ENCODE measurements at places on chromosomes 13 and 19.

DNA sequence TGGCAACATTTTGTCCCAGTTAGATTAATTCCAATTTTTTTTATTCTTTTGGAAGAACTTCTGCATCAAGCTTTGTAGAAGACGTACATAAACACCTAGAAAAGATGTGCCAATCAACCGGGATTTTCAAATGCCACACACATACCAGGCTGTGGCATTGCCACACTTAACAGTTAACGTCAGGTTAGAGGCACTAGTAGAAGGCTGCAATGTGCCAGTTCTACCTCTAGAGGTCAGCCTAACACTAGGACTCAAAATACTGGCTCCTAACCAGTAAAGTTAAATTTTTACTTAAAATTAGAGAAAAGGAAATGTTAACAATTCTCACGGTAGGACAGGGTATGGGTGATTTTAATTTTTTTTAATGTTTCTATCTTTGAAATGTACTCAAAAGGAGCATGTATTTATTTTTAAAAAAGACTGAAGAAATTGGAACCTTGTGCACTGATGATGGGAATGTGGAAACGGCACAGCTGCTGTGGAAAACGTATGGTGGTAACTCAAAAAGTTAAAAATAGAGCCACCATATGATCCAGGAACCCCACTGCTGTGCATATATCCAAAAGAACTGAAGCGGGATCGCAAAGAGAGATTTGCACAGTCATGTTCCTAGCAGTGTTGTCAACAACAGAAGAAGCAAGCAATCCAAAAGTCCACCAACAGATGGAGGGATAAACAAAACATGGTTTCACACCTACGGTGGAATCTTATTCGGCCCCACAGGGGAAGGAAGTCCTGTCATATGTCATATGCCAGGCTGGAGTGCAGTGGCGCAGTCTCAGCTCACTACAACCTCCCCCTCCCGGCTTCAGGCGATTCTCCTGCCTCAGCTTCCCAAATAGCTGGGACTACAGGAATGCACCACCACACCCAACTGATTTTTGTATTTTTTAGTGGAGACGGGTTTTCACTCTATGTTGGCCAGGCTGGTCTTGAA, 30.3 kb downstream of the CRYL1 start:
- DNase-seq: peak; percentile 20

- DNase-seq: no peak
Measured at GRCh38 chr13:111139873-111140561, 24.9 kb downstream of the ARHGEF7 start.

GRCh38 chr19:15240515-15240914, 8.3 kb upstream of the EPHX3 start:
- DNase-seq: no peak

DNA sequence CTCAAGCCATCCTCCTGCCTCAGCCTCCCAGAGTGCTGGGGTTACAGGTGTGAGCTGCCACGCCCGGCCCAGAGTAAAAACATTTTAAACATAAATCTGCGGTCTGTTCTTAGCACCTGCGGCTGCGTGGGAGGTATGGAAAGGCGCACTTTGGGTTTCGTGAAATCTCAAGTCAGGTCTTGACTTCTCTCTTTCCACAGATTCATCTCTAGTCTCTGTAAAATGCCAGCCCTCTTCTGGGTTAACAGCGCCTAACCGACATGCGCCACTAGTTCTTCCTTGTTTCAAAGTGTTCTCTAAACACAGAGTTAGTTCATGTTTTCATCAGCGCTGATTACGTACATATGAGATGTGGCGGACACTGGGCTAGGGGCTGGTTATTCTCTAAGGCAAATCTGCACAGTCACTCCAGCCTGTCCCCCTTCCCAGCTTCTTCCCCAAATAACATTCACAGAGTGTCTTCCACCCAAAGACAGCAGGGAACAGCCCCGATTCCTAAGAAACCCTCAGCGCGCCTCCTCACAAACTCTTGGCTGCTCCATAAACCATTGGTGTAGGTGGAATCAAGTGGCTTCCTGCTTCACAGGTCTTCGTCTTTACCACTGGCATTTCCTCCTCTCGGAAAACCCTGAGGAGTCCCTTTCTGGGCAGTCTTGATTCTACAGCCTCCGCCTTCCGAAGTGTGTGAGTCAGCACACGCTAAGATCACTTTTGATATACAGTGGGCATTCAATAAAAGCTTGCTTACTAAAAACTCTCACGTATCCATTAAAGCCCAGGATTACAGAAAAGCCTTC, 1.4 kb downstream of the PARP4 start:
- DNase-seq: peak; percentile 35

- no peak for DNase-seq
Measured at GRCh38 chr19:11463391-11463790, 17.5 kb downstream of the ELAVL3 start.

GRCh38 chr13:109274188-109274821, 512.1 kb downstream of the IRS2 start:
- DNase-seq: no peak

DNA sequence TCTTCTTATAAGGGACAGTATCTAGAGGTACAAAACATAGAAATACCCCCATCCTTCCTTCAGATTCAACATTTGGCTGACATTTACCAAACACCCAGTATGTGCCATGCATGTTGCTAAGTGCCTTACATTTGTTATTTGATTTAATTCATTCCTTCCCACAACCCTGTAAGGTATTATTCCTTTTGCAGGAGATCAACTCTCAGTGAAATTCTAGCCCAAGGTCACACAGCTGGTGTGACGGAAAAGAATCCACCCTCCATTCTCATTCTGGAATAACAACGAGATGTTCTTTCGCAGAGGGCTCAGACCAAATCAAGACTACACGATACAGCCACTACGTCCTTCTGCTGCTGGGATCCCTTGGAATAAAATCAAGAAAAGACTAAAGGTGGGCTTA, 67.8 kb downstream of the C13orf42 start:
- no peak for DNase-seq

- DNase-seq: no peak
Measured at GRCh38 chr13:52105841-52106240, 23.0 kb downstream of the NEK5 start.

DNA sequence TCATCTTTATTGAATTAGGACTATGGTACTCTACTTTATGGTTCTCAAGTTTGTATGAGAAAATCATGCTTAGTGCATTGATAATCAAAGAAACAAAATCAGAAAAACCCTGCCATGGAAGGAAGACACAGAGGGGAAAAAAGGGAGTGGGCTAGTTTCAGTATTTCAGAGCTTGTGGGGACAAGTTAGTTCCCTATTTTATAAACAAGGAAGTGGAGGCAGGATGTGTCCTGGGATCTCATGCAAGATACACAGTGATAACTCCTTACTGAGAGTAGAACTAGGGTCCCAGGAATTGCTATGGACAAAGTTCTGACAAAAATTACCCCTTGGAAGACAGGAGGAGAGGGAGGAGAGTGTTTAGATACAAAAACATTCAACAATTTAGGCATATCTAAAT, 1277.3 kb downstream of the UQCRFS1 start:
- DNase-seq: no peak

DNA sequence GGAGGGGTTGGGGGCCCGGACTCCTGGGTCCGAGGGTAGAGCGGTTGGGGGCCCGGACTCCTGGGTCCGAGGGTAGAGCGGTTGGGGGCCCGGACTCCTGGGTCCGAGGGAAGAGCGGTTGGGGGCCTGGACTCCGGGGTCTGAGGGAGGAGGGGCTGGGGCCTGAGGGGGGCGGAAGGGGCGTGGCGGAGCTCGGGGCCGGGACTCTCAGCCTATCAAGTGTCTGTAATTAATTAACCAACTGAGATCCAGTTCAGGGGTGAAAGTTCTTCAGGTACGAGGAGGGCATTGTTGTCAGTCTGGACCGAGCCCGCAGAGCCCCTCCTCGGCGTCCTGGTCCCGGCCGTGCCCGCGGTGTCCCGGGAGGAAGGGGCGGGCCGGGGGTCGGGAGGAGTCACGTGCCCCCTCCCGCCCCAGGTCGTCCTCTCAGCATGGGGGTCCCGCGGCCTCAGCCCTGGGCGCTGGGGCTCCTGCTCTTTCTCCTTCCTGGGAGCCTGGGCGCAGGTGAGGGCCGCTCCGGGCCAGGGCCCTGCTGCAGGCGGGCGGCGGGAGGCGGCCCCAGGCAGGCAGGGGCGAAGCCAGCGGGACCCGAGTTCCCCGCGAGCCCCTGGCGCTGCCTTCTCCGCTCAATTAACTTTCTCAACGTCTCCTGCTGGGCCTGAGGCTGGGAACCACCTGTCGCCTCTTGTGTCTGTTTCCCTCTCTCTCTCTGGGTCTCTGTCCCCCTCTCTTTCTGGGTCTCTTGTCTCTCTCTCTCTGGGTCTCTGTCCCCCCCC, 697 bp downstream of the FCGRT start:
- peak; percentile 60 for DNase-seq

DNA sequence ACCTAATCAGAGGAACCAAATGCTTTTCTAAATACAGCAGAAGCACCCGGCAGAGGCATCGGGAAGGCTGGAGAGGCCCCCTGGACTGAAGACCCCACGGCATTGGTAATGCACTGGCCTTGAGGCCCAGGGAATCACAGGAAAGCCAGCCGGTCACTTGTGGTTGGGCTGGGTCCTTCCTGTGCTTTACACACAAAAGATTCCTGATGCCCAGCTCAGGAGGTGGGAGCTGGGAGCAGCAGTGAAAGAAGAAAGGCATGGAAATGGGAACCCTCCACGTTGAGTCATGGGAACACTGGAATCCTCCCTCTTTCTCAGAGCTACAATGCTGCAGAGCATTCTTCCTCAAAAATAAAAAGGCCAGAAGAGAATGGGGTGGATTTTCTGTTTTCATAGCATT, 126.4 kb downstream of the TNFRSF19 start:
- no peak for DNase-seq

DNA sequence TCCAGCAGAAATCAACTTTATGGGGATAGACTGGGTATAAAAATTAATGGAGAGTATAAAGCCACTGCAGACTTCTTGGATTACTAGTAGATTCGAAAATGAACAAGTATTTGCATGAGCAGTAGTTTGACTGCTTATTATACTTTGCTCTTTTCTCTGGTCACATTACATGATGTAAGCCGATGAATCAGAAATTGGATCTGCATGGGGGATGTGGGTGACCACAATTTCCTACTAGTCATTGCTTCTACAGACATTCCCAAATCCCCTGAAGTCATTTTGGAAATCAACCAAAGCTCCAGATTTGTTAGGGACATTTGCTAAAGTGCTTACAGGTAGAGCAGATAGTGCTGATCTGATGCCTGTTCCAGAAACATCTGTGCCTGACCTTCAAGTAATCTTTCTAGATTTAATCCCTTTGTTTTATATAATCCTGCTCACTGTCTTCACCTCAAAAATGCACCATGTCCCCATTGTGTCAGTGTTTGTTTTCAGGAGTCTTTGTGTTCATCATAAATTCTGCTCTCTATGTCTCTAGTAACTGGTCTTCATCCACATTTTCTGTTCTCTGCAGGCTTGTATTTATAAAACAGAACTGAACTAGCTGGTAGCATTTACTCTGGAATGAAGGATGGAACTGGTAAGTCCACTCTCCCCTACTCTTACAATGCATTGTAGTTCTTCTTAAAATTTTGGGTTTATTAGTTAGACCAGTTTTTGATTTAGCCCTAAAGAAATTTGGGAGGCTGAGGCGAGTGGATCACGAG, 201.5 kb upstream of the CSNK1A1L start:
- DNase-seq: no peak

DNA sequence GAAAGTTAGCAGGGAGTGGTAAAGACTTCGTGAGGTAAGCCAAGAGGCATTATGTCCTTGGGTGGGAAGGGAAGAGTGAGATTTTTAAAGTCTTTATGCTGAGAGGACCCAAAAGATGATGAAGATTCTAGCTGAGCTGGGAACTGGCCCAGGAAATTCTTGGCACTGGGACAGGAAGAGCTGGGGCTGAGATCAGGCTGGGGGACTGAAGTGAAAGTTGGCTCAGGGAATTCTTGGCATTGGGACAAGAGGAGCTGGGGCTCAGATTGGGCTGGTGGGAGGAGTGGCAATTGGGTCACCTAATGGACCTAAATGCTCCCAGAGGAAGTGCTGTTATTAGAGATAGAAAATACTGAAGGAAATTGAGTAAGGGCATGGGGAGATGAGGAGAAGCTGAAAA, 8.8 kb downstream of the SCEL start:
- no peak for DNase-seq

DNA sequence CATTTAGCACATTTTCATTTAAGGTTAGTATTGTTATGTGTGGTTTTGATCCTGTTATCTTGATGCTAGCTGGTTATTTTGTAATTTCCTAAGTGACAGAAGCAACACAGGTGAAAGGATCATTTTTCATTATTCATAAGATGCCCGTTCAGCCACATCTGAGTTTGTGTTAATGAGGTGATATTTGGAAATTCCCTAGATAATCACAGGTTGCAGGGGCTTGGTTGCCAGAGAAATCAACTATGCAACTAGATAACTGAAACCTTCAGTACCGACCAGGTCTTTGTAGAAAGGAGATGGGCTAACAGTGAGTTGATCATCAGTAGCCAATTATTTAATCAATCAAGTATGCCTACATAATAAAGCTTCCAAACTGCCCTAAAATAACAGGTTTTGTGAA, 121.3 kb upstream of the UFM1 start:
- no peak for DNase-seq

DNA sequence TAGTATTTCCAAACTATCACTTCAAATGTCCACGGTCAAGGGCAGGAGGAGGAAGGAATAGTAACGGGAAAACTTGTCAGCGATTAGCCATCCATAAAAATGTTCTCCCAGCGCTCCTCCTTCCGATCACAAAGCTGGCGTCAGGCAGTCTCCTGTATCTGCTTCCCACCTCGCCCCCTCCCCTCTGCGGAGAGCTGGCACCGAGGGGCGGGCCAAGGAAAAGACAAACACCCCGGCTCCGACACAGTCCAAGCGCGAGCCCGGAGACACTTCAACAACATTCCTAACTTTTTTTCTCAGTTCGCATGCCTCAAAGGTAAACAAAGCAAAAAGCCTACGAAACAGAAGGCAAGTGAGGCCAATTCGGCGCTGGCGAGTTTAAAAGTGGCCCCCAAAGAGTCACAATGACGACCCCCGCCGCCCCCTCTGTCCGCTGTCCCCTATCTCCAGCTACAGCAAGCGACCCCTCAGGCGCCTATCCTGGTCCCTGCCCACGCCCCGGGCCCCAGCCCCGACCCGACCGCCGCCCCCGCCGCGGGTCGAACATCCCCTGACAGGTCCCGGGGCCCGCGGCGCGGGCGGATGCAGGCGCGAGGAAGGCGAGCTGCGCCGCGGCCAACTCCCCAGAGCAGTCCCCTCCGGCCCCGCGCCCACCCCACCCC, 736 bp downstream of the SMAD9 start:
- DNase-seq: no peak

DNA sequence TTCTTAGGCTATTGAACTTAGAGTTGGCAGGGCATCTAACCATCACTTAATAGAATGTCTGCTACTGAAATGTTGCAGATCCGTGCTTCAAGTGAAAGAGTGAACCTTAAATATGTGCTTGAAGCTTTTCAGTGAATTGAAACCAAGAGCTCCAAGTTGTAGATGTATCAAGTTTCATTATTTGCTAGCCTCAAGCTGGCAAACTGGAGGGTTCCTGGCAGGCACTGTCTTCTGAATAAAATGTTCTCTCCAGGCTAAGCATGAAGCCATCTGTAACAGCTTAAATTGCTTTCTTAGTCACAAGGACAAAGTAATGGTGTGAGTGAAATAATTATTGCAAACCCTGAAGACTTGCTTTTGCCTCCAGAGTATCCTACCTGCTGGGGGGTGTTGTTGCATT, 415.0 kb upstream of the SPRY2 start:
- DNase-seq: no peak

GRCh38 chr13:91168386-91168711, 179.1 kb upstream of the MIR17HG start:
- DNase-seq: no peak

- peak; percentile 89 for DNase-seq
Measured at GRCh38 chr19:7871437-7872305, 2.5 kb downstream of the PRR36 start.

GRCh38 chr19:6412447-6413091, 12.0 kb downstream of the KHSRP start:
- DNase-seq: peak; percentile 63

- no peak for DNase-seq
Measured at GRCh38 chr19:58544591-58545285, 874 bp downstream of the TRIM28 start.
